ENCODE measurements at places on chromosomes 4 and X. TPM values are rescaled to one million over a fixed set of nuclear protein-coding genes. Genes with fewer than 3 reads are reported as not detected.

Gene CBR4
- total RNA-seq, result 13.4 TPM

Gene OTC
- 0.15 TPM for total RNA-seq

Gene NXT2
- 10.9 TPM for total RNA-seq

Gene TRIM61
- not detected for total RNA-seq

Gene PSAPL1
- 0.15 TPM for total RNA-seq

Gene TENM3
- 0.64 TPM for total RNA-seq

Gene HTRA3
- total RNA-seq, result 1.8 TPM

Gene UGT2A2
- not detected for total RNA-seq

Measured in esophagus squamous epithelium (tissue), 5 donors.